ENCODE measurements at places on chromosomes 6 and 20. TPM values are rescaled to one million over a fixed set of nuclear protein-coding genes. Genes with fewer than 3 reads are reported as not detected.
A peak's percentile ranks its signal among the peaks of the same experiment; 100 is the strongest.

The PLA2G7 gene
- total RNA-seq = 0.68 TPM

The EPB41L1 gene
- 134 TPM for total RNA-seq

The VSTM2L gene
- total RNA-seq = 2.3 TPM

The NDRG3 gene
- total RNA-seq = 55.6 TPM

The MLN gene
- not detected for total RNA-seq

The RAB44 gene
- not detected for total RNA-seq

The GDAP1L1 gene
- total RNA-seq = not detected

The LMBRD1 gene
- total RNA-seq = 25.2 TPM

The DDAH2 gene
- total RNA-seq = 99.6 TPM

GRCh38 chr6:152364866-152365265, 272.3 kb downstream of the SYNE1 start:
- no peaks in the 10 kb centered on the region for H3K4me1 ChIP-seq
- no peaks in the 10 kb centered on the region for H3K27me3 ChIP-seq
- no peak overlapping the region for H3K4me3 ChIP-seq
- no peaks in the 10 kb centered on the region for H3K36me3 ChIP-seq

DNA sequence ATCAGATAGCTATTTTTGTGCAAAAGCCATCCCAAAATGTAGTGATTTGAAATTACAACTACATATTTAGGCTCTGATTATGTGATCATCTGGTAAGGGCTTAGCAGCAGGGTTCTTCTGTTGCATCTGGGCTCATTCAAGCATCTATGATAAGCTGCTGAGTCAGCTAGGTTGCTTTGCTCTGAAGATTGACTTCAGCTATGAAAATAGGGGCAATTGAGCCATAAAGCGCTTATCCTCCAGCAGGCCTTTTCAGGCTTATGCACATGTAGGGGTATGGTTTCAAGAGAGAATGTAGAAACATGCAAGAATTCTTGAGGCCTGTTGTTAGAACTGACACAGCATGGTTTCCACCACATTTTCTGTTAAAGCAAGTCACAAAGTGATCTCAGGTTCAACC, 114.1 kb downstream of the PLCB1 start:
- H3K36me3 ChIP-seq = no peaks in the 10 kb centered on the region
- no peak overlapping the region for H3K27ac ChIP-seq
- H3K4me1 ChIP-seq = no peaks in the 10 kb centered on the region
- H3K27me3 ChIP-seq = no peaks in the 10 kb centered on the region
- H3K4me3 ChIP-seq = no peak overlapping the region

GRCh38 chr6:109315341-109316110, 66.7 kb downstream of the CD164 start:
- H3K27me3 ChIP-seq = no peaks in the 10 kb centered on the region
- no peak overlapping the region for H3K4me3 ChIP-seq
- H3K4me1 ChIP-seq = no peaks in the 10 kb centered on the region
- H3K36me3 ChIP-seq = no peaks in the 10 kb centered on the region

DNA sequence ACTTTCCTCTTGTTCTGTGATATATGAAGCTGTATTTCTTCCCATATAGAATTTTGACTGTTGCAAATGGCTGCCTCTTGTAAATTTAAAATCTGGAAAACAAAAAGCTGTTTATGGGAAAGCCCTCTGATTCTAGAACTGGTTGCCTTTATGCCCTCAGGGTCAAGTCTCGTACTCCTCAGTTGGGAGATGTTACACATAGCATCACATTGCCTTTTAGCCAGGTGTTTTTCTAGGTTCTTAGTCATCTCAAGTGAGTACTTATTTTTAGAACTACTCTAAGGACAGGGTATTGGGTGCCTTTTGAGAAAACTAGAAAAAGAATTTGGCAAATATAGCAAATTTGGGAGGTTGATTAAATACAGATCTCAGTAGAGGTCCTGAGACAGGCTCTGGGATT, 58.5 kb downstream of the ANKS1A start:
- no peak overlapping the region for H3K4me3 ChIP-seq
- H3K27me3 ChIP-seq = no peaks in the 10 kb centered on the region
- no peak for DNase-seq
- no peaks in the 10 kb centered on the region for H3K36me3 ChIP-seq
- H3K4me1 ChIP-seq = peaks cover under 1% of the 10 kb centered on the region
- no peak overlapping the region for H3K27ac ChIP-seq

DNA sequence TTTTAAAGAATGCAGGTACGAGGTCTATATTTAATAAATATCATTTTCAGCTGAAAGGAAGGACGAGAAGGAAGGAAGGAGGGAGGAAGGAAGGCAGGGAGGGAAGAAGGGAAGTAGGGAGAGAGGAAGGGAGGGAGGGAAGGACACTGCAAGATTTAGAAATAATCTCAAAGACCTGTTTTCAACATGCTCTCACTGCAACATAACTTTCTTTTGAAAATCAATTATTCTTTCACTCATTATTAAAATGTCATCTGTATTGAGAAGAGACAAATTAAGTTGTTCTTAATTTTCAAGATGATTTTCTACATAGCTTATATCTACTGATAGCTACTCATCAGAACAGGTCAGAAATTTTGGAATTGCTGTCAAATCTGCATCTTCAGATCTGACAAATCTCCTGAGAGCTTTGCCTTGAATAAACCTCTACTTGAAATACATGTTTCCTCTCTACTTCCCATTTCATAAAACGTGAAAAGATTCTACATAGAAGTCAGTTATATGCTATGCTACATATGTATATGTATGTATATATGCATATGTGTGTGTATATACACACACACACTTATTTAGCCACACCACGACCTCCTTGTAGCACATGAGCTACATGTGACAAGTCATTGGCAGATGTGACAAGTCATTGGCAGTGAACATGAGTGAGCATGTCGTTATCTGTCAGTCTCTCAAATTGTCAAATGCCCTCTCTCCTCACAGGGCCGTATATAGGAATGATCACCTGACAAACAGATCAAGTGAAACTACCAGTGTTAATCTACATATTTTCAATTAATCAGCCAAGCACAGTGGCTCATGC, 241.6 kb downstream of the LY86 start:
- no peaks in the 10 kb centered on the region for H3K36me3 ChIP-seq
- H3K4me3 ChIP-seq = no peak overlapping the region
- no peaks in the 10 kb centered on the region for H3K27me3 ChIP-seq
- no peak for DNase-seq
- H3K4me1 ChIP-seq = peaks cover 23% of the 10 kb centered on the region

GRCh38 chr6:91476000-91476399, 889.1 kb upstream of the MAP3K7 start:
- H3K27me3 ChIP-seq = no peaks in the 10 kb centered on the region
- H3K36me3 ChIP-seq = no peaks in the 10 kb centered on the region
- H3K4me1 ChIP-seq = no peaks in the 10 kb centered on the region
- H3K4me3 ChIP-seq = no peak overlapping the region
- peak; percentile 39 for DNase-seq

- H3K4me1 ChIP-seq = no peaks in the 10 kb centered on the region
- DNase-seq = no peak
- no peak overlapping the region for H3K4me3 ChIP-seq
- no peak overlapping the region for H3K27ac ChIP-seq
- H3K36me3 ChIP-seq = no peaks in the 10 kb centered on the region
- H3K27me3 ChIP-seq = no peaks in the 10 kb centered on the region
These were observed 397.2 kb downstream of the SAMD5 start for GRCh38 chr6:147905711-147906110.

DNA sequence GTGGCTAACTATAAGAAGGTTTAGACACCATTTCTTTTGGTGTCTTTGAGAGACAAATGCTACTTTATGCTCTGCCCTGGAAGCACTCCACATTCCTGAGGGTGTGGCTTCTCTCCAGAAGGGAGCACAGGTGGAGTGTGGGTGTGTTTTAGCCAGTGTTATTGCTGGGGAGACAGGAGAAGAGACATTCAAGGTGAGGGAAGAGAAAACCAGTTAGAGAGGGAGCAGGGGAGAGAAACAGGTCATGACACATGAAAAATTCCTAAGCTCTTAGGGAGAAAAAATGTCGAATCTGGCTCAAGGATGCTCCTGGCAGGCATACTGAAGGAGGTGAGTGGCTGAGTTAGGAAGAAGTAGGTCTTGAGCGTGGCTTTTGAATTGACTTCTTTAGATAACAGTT, 292.8 kb downstream of the CLIC5 start:
- no peak overlapping the region for H3K27ac ChIP-seq
- H3K27me3 ChIP-seq = no peaks in the 10 kb centered on the region
- H3K4me3 ChIP-seq = no peak overlapping the region
- no peak for DNase-seq

- no peaks in the 10 kb centered on the region for H3K4me1 ChIP-seq
- no peak overlapping the region for H3K27ac ChIP-seq
- H3K27me3 ChIP-seq = no peaks in the 10 kb centered on the region
These were observed 562.9 kb upstream of the CHD6 start for GRCh38 chr20:42181064-42181463.

DNA sequence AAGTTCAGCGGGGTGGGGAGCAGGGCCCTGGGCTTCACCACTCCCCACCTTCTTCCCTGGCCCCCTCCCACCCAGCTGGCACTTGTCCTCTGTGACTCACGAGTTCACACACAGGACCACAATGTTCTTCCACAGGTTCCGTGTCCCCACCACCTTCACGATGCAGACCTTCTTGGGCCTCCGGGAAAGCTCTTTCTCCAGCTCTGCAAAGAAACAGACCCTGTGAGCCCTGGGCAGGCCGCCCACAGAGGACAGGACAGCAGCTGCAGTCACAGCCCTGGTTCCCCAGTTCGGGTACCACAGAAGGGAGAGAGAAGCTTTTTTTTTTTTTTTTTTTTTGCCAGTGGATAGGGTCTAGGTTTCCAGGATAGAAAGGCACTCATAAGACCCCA, 30.9 kb downstream of the PSMG4 start:
- no peak for DNase-seq
- H3K27me3 ChIP-seq = no peaks in the 10 kb centered on the region
- no peaks in the 10 kb centered on the region for H3K36me3 ChIP-seq
- no peak overlapping the region for H3K27ac ChIP-seq
- no peak overlapping the region for H3K4me3 ChIP-seq

- DNase-seq = no peak
- H3K4me3 ChIP-seq = no peak overlapping the region
- H3K27ac ChIP-seq = no peak overlapping the region
- H3K36me3 ChIP-seq = peaks cover 5% of the 10 kb centered on the region
These were observed 43.1 kb downstream of the E2F3 start for GRCh38 chr6:20444786-20445271.

DNA sequence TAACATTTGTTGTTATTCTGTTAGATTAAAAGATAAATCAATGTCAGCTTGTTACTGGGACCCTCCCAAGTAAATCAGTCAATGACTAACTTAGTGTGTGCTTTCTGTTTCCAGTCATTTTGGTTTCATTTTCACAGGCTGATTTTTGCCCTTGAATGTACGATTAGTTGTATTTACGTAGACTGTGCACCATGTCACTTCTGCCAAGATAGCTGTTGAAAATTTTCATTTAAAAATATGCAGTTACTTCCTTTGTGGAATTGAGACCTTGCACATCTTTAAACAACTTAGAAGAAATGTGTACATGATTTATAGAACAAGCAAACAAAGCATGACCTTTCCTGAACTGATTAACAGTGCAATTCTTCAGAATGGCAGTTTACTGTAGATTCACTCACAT, 944.8 kb upstream of the CITED2 start:
- H3K27ac ChIP-seq = no peak overlapping the region
- H3K36me3 ChIP-seq = no peaks in the 10 kb centered on the region
- no peak for DNase-seq
- no peak overlapping the region for H3K4me3 ChIP-seq

DNA sequence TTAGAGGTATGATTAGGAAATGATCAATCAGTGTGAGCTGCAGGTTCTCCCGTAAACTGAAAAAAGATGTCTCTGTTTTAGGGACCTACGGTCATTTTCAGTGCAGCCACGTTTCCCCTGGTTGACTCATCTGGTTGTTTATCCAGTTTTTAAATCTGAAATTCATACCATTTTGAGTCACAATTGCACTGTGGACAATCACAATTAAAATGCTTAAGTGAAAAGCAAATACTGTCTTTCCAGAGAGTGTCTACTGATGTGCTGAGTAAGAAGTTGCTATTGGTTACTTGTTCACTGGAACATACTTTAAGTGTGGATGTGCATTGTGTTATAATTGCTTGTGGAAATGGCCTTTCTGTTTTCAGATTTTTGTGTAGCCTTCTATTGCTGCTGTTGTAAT, 305.1 kb upstream of the SASH1 start:
- no peaks in the 10 kb centered on the region for H3K36me3 ChIP-seq
- H3K27me3 ChIP-seq = no peaks in the 10 kb centered on the region
- no peak overlapping the region for H3K4me3 ChIP-seq
- H3K27ac ChIP-seq = no peak overlapping the region
- DNase-seq = peak; percentile 47

DNA sequence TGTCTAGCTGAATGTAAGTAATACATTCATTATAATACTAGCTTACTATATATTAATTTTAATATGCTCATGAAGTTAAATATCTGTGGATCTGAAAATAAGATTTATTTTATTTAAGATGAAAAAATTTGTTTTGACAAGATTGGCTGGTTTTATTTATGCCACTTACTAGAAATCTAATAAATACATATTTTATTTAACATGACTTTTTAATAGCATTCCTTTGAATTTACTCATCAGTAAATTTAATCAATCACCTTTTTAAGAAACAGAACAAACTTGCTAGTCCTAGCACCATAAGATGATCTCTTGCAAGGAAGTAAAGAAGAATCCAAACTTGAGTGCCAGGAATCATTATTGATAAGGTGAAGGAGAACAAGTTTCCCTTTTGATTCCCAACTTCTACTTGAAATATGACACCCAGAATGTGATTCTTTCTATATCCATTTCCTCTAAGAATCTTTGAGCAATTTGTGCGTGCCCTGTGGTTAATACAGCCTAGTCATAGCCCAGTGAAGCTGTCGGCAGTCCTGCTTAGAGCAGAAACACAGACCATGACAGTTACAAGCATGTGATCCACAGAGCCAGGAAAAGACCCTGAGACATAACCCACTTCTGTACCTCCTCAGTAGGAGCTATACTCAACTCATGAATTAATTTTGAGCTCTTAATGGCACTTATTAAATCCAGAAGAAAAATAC, 282.3 kb upstream of the QKI start:
- H3K4me3 ChIP-seq = no peak overlapping the region
- peaks cover 94% of the 10 kb centered on the region for H3K27me3 ChIP-seq
- DNase-seq = no peak

DNA sequence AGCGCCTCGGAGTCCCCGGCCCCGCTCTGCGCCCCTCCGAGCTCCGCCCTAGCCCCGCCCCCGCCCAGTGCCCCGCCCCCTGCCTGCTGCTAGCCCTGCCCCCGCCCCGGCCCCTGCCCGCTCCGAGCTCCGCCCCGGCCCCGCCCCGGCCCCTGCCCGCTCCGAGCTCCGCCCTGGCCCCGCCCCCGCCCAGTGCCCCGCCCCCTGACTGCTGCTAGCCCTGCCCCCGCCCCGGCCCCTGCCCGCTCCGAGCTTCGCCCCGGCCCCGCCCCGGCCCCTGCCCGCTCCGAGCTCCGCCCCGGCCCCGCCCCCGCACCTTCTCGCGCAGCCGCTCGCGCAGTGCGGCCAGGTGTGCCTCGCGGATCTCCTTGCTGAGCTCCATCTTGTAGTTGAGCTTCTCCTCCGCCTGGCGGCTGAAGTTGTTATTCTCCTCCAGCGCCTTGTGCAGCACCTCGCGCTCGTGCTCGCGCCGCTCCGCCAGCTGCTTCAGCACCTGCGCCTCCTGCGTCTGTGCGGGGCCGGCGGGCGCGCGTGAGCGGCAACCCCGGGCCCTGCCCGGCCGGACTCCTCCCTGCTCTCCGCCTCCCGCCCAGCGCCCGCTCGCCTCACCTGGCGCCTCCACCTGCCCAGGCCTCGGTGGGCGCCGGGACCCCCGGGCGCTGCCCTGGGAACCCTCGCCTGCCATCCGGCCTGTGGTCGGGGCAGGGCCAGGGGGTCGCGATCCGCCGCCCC, 11.3 kb downstream of the STMN3 start:
- peak overlapping the region; percentile 92 for H3K4me3 ChIP-seq
- no peaks in the 10 kb centered on the region for H3K36me3 ChIP-seq
- peaks cover 16% of the 10 kb centered on the region for H3K4me1 ChIP-seq
- no peaks in the 10 kb centered on the region for H3K27me3 ChIP-seq
- DNase-seq = peak; percentile 90
- H3K27ac ChIP-seq = peak overlapping the region; percentile 21
